ENCODE measurements at places on chromosomes 12 and 14.

DNA sequence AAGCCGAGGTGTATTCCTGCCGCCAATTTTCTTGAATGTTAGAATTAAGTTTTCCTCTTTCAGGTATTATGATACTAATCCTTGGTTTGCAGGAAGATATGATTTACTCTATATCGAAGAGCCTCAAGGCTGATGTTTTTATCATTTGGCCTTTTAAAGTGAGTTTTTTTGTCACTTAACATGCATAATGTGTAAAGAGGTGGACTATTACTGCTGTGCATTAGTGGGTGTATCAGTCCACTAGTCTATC lies 11.1 kb upstream of the TMPO start:
- DNase-seq, result no peak

DNA sequence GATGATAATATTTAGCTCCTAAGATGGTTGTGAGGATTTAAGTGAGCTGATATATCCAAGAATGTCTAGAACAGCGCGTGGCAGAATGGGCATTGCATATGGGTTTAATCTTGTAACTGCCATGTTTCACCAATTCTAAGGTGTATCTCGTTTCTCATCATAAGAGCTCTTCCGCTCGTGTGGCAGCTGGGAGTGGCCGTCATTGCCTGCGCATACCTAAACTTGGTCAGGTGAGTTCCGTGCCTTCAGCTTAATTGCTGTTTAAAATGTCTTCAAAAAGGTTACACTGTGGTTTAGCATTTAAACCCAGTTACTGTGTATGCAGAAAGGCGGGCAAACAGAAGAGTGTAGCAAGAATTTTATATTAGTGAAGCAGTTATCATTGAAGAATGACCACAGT lies 4.5 kb upstream of the AQP2 start:
- no peak for DNase-seq

- DNase-seq, result no peak
These were observed 131.1 kb downstream of the CCER1 start for GRCh38 chr12:90823859-90824258.

DNA sequence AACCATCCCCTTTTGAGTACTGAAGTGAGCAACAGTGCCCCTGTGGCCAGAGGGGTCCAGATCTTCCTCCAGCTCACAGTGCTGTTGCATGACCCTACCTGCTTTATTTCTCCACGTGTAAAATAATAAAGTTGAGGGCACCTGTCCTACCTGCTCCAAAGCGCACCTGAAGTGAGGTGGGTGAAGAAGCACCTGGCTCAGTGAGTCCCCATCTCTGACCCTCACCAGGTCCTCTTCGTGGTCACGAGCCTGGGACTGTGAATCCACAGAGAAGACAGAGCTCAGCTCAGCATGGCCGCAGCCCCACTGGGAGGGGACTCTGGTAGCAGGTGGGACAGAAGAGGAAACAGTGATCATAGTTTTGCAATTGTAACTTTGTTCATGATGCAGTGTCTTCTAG lies 976.7 kb upstream of the TMEM132C start:
- no peak for DNase-seq

GRCh38 chr12:106211973-106212372 lies 35.8 kb downstream of the CKAP4 start:
- DNase-seq, result no peak

- DNase-seq, result no peak
These were observed 13.4 kb downstream of the AKAP5 start for GRCh38 chr14:64478634-64479250.

- no peak for DNase-seq
These were observed 111.9 kb upstream of the DDHD1 start for GRCh38 chr14:53265025-53265424.

DNA sequence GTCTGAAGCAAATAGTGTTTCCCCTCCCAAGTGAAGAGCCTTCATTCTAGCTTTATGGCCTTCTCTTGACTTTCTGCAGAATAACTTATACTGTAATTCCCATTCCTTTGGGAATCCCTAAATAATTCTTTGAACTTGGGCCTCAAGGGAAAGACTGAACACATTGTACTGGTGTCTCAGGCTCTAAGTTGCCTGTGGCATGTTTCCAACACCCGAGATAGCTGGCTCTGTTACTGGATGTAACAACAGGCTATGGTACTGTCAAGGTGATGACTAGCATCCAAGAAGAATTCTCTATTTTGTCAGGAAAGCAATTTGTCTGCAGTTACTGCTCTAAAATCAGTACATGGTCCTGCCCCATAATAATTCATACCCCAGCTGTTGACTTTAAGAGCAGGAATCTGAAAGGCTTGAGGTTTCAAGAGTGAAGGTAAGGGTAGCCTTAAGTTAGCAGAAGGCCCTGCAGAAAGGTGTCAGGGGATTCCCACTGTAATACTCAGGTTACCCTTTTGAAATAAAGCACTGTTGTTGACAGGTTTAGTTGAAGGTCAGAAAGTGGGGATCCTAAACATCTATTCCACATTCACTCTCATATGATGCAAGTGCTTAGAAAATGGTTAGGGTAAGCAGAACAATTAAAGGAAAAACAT lies 5.2 kb downstream of the GPX2 start:
- DNase-seq, result no peak

- no peak for DNase-seq
These were observed at the start of gene AHNAK2 for GRCh38 chr14:104977681-104978653. TSS of gene AHNAK2 (minus strand) at chr14:104978374. CDS start at chr14:104978237, 137 bp downstream.

GRCh38 chr14:67630186-67630585 lies 10.5 kb downstream of the ARG2 start:
- DNase-seq, result no peak

- DNase-seq, result no peak
These were observed 87.7 kb upstream of the KRR1 start for GRCh38 chr12:75599061-75599460.

DNA sequence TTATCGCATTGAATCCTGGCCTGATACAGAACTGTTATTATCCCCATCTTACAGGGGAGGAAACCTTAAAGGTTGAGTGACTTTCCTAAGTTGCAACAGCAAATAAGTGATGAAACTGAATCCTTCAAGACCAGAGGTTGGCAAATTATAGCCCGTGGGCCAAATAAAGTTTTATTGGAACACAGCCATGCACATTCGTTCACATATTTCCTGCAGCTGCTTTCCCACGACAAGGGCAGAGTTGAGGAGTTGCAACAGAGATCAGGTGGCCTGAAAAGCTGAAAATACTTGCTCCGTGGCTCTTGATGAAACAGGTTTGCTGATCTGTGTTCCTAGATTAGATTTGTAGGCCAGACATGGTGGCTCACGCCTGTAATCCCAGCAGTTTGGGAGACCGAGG lies 126.7 kb downstream of the PHETA1 start:
- DNase-seq, result no peak

DNA sequence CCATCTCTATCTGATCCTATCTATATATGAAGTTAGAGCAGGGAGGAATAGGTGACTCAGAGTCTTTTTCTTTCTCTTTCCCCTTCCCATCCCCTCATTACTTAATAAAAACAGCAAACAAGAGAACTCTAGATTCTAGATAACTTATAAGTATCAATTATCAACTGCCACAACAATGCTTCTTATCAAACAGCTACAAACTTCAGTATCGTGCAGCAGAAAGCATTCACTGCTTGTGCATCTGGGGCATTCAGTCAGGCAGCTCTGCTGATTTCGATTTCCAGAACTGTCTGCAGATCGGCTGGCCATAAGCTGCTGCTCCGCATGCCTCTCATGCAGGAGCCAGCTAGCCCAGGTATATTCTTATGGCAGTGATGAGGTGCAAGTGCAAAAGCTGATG lies 19.4 kb downstream of the A2ML1 start:
- DNase-seq, result no peak

GRCh38 chr12:46786774-46787173 lies 39.0 kb downstream of the SLC38A4 start:
- DNase-seq, result no peak

DNA sequence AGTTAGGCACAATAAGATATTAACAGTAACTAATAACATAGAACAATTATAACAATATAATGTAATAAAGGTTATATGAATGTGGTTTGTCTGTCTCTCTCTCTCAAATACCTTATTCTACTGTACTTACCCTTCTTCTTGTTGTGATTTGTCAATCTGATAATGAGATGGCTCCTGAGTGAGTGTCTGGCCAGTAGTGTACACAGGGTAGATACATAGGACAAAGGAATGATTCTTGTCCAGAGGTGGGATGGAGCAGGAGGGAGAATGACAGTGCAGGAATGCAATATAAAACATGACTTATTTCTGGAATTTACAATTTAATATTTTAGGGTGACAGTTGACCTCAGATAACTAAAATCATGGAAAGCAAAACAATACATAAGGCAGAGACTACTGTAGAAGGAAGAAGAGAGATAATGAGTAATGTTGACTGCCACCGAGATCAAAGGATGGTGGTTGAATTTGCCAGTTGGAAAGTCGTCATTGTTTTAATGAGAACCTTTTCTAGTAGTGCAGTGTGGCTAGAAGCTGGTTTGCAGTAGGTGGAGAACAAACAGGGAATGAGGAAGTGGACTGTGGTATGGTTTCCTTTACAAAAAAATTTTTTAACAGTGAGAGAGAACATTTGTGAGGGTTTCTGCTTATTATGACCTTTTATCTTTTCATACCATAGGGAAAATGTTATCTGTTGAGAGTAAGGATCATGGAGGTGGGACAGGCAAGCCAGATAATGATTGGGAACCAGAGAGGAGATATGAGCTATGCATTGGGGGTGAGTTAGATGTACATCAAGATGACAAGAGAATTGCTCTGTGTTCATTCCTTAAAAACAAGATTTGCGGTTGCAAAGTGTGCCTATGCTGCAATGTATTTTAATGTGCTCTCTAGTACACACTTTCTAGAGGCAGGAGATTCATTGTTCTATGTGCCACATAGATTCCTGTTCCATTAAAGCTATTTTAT lies 458.3 kb downstream of the BTG1 start:
- peak; percentile 19 for DNase-seq
